ENCODE measurements at places on chromosomes 12 and 14.
A peak's percentile ranks its signal among the peaks of the same experiment; 100 is the strongest.

DNA sequence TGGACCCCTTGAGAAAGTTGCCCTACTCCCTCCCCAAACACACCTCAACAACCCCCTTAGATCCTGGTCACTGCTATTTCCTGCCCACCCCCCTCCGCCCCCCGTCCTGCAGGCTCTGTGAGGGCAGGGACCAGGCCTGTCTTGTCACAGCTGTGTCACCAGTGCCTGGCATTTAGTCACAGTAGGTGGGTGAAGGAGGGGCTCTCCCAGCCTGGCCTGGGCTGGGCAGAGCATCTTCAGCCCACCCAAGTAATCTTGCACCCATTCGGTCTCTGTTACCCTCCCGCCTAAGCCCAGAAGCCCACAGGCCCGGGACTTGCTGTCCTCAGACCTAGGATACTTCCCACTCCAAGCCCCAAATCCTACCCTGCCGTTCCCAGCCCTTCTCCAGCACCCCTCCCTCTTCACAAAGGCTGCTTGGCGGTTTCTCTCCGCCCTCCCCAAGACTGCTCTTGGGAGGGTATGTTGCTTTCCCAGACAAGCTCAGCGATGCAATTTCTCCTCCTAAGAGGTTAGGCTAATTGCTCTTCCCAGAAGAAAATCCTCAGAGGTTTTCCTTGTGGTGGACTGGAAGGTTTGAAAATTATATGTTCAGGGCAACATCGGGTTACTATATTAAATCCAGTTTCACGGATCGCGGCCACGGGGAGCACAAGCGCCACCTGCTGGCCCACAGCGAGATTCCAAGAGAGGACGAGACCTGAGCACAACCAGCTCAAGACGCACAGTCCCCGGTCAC is 50.8 kb upstream of the ZFP36L1 start:
- peak; percentile 87 for DNase-seq

GRCh38 chr14:94394581-94395207 is 6.3 kb upstream of the SERPINA1 start:
- DNase-seq: peak; percentile 78

DNA sequence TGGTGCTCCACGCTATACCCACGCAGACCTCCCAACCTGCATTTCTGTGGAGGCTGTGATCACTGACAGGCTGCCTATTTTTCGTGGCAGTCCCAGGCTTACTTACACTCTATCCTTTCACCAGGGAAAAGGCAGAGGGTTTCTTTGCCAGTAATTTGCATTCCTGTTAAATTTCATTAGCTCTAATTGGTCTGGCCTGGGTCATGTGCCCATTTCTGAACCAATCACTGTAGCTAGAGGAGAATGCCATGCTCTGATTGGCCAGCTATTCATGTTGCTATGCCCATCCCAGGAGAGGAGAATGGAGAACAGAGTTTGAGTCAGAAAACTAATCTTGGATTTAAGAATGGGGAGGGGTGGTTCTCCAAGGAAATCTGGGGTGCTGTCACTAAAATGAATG is 43.2 kb upstream of the TUNAR start:
- no peak for DNase-seq

DNA sequence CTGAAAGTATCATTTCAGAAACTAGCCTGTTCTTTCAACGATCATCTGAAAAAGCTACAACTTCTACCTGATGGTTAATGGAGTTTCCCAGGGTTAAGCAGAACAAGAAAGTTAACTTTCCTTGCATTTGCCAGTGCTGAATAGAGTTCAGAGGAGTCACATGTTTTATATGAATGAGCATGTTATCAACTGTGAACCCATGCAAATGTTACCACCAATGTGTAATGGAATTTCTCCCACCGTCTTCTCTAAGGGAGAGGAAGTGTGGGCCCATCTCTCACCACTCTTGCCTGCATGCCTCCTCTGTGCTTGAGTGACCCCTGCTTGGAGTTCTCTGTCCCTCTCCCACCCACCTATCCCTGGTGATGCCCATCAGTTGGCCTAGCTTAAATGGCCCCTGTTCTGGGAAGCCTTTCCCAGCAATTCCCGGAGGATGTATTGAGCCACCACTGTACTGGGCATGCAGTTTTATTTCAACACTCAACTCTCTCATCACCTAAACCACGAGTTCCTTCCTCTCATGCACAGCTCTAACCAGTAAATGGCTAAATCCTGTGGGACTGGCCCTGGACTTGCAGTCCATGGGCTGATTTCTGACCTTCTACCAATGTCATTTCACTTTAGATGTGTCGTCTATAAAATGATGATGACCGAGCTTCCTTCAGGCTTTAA is 159.8 kb downstream of the RPAP3 start:
- DNase-seq: no peak
